ENCODE measurements at places on chromosomes 2 and 18.

- no peak for DNase-seq
These were observed 280.0 kb downstream of the FIGN start for GRCh38 chr2:163455815-163456214.

DNA sequence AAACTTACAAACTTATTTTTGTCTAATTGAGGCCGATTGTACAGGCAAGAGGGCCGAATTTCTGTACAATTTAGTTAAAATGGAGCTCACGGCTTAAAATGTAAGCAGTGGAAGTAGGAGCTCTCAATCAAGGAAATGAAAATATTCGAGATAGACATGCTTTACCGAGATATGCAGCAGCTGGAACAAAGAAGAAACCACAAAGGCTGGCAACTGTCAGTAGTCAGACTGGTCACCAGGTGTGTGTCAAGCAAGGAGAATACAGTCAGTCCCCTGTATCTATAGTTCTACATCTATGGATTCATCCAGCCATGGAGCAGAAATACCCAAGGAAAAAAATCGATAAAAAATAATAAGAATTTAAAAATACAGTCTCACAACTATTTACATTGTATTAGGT lies 122.6 kb downstream of the WDSUB1 start:
- DNase-seq, result peak; percentile 10

- no peak for DNase-seq
These were observed 57.6 kb downstream of the CYTIP start for GRCh38 chr2:157386247-157386646.

GRCh38 chr18:9890957-9891356 lies 5.2 kb downstream of the TXNDC2 start:
- no peak for DNase-seq

DNA sequence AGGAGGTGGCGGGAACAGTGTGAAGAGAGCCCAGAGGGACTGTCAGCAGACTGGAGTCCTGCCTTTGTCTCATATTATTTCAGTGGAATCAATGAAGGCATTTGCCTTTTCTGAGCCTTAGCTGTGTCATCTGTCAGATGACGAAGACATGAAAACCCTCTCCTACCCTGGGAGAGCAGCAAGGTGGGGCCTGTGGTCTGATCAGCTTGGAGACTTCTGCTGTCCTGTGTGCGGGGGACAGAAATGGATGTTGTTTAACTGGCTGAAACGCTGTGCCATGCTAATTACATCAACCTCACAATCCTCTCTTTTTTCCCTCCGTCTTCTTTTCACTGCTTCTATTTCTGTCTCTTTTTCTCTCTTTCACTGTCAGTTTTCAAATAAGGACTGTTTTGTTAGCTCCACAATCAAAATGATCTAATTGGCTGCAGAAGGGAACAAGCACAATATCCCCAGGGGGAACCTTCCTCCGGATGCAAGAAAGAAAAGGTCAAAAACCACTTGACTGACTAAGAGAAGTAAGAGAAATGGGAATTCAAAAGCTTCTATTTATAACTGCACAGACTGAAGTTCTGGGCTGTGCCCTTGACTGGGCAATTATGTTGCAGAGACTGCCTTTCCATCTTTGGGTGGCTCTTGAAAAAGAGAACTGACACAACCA lies 340.1 kb downstream of the CLIP4 start:
- DNase-seq, result no peak

- no peak for DNase-seq
These were observed 4.9 kb downstream of the KLHL30 start for GRCh38 chr2:238143239-238143951.

DNA sequence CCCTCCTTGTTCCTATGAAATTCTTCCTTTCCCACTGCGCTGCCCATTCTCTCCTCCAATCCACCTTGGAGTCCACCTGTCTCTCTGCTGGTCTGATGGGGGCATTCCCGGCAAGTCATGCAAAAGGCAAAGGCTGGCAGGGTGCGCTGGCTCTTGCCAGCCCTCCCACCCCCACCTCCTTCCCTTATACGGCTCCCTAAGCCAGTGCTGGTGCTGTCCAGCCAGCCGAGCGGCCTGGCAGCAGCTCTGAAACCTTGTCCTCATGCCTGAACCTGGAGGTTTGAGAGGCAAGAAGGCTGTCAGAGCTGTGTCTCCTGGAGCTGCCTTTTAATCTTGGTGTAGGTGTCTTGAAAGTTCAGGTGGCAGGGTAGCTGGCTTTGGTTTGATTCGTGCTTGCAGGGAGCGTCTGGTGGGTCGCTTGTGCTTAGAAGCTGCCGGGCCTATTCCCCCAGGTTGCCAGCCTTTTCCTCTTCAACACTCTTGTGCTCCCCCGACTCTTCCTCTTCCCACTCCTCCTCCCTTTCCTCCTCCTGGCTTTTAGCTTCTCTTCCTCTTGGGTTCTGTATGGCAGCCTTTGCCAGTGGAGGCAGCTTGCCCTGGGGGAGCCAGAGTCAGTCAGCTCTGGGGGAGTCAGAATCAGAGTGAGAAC lies 748 bp downstream of the LIPG start:
- DNase-seq, result no peak

GRCh38 chr2:27866237-27866636 lies 23.9 kb downstream of the RBKS start:
- DNase-seq, result no peak

DNA sequence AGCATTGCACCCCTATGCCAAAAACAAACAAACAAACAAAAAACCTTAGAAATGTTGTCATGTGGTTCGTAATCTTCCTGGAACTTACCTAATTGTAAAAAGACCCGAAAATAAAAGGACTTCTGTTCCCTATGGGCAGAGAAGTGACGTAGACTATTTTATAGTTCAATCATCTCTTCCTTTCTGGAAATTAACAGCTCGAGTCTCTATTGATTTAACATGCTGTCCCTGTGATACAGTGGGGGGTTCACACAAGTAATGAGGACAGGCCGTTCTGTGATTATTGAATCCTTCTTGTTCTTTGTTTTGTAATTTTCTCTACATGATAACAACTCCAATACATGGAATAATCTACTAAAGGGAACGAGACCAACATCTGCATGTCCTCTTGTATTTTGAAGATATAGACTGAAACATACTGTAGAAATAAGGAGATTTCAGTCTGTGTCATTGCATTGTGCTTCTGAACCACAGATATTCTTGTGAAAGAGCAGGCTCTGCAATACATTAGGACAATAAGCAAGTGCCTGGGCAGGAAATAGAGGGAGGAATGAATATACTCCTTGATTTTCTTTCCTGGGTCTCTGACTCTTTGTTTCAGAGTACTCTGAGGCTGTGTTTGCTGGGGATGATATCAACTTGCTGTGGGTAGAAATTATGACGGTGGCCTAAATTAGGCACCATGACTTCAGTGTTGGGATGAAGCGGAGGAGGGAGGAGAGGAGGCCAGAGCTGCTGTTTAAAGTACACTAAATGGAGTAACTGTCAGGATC lies 65.7 kb upstream of the PPM1B start:
- DNase-seq, result no peak

Measured in NAMALWA (cell line).